ENCODE measurements at places on chromosomes 13 and 19. TPM values are rescaled to one million over a fixed set of nuclear protein-coding genes. Genes with fewer than 3 reads are reported as not detected.

- H3K36me3 ChIP-seq, result no peaks in the 10 kb centered on the region
- H3K4me3 ChIP-seq, result no peak overlapping the region
- H3K27ac ChIP-seq, result no peak overlapping the region
- H3K4me1 ChIP-seq, result no peaks in the 10 kb centered on the region
- no peaks in the 10 kb centered on the region for H3K27me3 ChIP-seq
- DNase-seq, result no peak
Measured at GRCh38 chr13:30523211-30523610, 57.5 kb upstream of the HMGB1 start.

DNA sequence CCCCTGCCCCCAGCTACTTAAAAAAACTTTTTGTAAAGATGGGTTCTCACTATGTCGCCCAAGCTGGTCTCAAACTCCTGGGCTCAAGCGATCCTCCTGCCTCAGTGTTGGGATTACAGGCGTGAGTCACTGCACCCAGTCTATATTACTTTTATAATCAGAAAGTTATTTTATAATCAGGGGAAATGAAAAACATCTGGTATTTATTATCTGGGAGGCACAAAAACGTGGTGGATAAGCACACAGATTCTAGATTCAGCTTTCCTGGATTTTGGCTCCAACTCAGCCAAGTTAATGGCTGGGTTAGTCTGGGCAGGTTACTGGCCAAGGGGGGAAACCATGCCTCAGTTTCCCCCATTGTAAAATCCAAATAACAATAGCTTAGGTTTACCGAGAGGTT, 24.7 kb downstream of the KEAP1 start:
- no peaks in the 10 kb centered on the region for H3K36me3 ChIP-seq
- no peak overlapping the region for H3K27ac ChIP-seq
- H3K4me3 ChIP-seq, result peak overlapping the region; percentile 41

GRCh38 chr13:67273001-67273400, 42.9 kb upstream of the PCDH9 start:
- H3K27me3 ChIP-seq, result no peaks in the 10 kb centered on the region
- DNase-seq, result no peak

- no peaks in the 10 kb centered on the region for H3K36me3 ChIP-seq
- H3K4me1 ChIP-seq, result no peaks in the 10 kb centered on the region
- DNase-seq, result no peak
- H3K27ac ChIP-seq, result no peak overlapping the region
- no peak overlapping the region for H3K4me3 ChIP-seq
- no peaks in the 10 kb centered on the region for H3K27me3 ChIP-seq
Measured at GRCh38 chr13:23766939-23767338, 122.3 kb downstream of the MIPEP start.

- no peak for DNase-seq
- no peaks in the 10 kb centered on the region for H3K36me3 ChIP-seq
- H3K4me3 ChIP-seq, result no peak overlapping the region
- peaks cover 26% of the 10 kb centered on the region for H3K27me3 ChIP-seq
- H3K4me1 ChIP-seq, result no peaks in the 10 kb centered on the region
Measured at GRCh38 chr13:51154029-51154555, 43.0 kb upstream of the C13orf42 start.

GRCh38 chr13:111491021-111491420, 170.6 kb downstream of the TEX29 start:
- no peaks in the 10 kb centered on the region for H3K36me3 ChIP-seq
- no peak overlapping the region for H3K4me3 ChIP-seq
- H3K27ac ChIP-seq, result no peak overlapping the region
- DNase-seq, result no peak

GRCh38 chr19:30579419-30579818, 207.2 kb downstream of the ZNF536 start:
- H3K36me3 ChIP-seq, result no peaks in the 10 kb centered on the region
- no peak overlapping the region for H3K27ac ChIP-seq
- H3K4me3 ChIP-seq, result no peak overlapping the region

- H3K27me3 ChIP-seq, result no peaks in the 10 kb centered on the region
- no peaks in the 10 kb centered on the region for H3K36me3 ChIP-seq
- no peak overlapping the region for H3K4me3 ChIP-seq
- H3K27ac ChIP-seq, result no peak overlapping the region
Measured at GRCh38 chr13:78827471-78827870, 168.5 kb upstream of the OBI1 start.

- no peaks in the 10 kb centered on the region for H3K4me1 ChIP-seq
- no peak for DNase-seq
- H3K36me3 ChIP-seq, result no peaks in the 10 kb centered on the region
- no peak overlapping the region for H3K27ac ChIP-seq
- no peaks in the 10 kb centered on the region for H3K27me3 ChIP-seq
Measured at GRCh38 chr13:78841358-78841963, 182.5 kb upstream of the OBI1 start.

- H3K27ac ChIP-seq, result no peak overlapping the region
- no peaks in the 10 kb centered on the region for H3K36me3 ChIP-seq
- no peak overlapping the region for H3K4me3 ChIP-seq
- H3K27me3 ChIP-seq, result peaks cover 53% of the 10 kb centered on the region
- H3K4me1 ChIP-seq, result no peaks in the 10 kb centered on the region
- no peak for DNase-seq
Measured at GRCh38 chr19:50693064-50693975, 26.3 kb downstream of the SHANK1 start.

DNA sequence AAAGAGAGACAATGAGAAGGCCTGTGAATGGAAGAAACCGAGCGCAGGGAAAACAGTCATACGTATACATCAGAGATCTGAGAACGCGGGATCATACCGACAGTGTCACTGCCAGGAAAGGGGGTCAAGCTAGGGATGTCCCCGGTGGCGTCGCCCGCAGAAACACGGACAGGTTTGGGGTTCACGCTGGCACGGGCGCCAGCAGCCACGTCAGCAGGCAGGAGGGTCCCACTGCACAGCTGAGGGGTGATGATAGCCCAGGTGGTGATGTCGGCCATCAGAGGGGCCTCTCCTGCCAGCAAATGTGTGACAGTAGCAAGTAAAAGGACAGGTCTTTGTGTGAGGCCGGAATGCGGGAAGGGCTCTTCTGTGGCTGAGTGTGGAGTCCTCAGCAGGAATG, 3.4 kb upstream of the ZNF229 start:
- DNase-seq, result no peak
- H3K4me3 ChIP-seq, result no peak overlapping the region
- peaks cover 15% of the 10 kb centered on the region for H3K4me1 ChIP-seq
- H3K27ac ChIP-seq, result no peak overlapping the region
- peaks cover 58% of the 10 kb centered on the region for H3K27me3 ChIP-seq

GRCh38 chr19:34317311-34317927, 47.6 kb upstream of the GPI start:
- H3K36me3 ChIP-seq, result 0 out of 2 replicates have a peak, but pooled peaks cover 7% of the 10 kb centered on the region
- no peak overlapping the region for H3K4me3 ChIP-seq
- peak overlapping the region; percentile 91 for H3K27ac ChIP-seq
- peaks cover 52% of the 10 kb centered on the region for H3K4me1 ChIP-seq

DNA sequence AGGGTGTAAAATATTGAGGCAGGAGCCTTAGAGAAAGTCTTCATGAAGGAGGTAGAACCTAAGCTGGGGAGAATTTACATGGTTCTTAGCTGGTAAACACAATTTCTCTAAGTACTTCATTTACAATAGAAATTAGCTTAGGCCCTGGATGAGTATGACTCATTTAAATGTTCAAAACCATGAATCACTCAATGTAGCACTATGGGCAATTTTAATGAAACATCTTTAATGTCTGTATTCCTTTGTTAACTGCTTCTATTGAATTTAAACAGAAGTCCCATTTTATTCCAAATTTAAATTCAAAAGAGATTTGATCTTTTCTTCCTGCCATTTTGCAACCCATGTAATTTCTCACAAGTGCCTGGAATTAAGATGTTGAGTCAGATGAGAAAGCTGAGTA, 252.1 kb downstream of the RFC3 start:
- no peak overlapping the region for H3K4me3 ChIP-seq
- no peaks in the 10 kb centered on the region for H3K27me3 ChIP-seq
- no peaks in the 10 kb centered on the region for H3K36me3 ChIP-seq
- no peak for DNase-seq
- H3K27ac ChIP-seq, result no peak overlapping the region

GRCh38 chr13:24250376-24251057, 58.9 kb upstream of the C1QTNF9 start:
- no peak for DNase-seq
- H3K4me1 ChIP-seq, result no peaks in the 10 kb centered on the region
- H3K27ac ChIP-seq, result no peak overlapping the region
- no peaks in the 10 kb centered on the region for H3K36me3 ChIP-seq

GRCh38 chr19:44741841-44742329, 6.6 kb upstream of the BCL3 start:
- DNase-seq, result peak; percentile 97
- no peaks in the 10 kb centered on the region for H3K27me3 ChIP-seq
- H3K4me3 ChIP-seq, result peak overlapping the region; percentile 44

GRCh38 chr13:33711436-33711835, 106.5 kb upstream of the RFC3 start:
- H3K36me3 ChIP-seq, result no peaks in the 10 kb centered on the region

- DNase-seq, result no peak
- H3K36me3 ChIP-seq, result no peaks in the 10 kb centered on the region
- no peaks in the 10 kb centered on the region for H3K27me3 ChIP-seq
- no peak overlapping the region for H3K27ac ChIP-seq
- no peaks in the 10 kb centered on the region for H3K4me1 ChIP-seq
- no peak overlapping the region for H3K4me3 ChIP-seq
Measured at GRCh38 chr13:92947770-92948434, 278.7 kb upstream of the GPC6 start.

DNA sequence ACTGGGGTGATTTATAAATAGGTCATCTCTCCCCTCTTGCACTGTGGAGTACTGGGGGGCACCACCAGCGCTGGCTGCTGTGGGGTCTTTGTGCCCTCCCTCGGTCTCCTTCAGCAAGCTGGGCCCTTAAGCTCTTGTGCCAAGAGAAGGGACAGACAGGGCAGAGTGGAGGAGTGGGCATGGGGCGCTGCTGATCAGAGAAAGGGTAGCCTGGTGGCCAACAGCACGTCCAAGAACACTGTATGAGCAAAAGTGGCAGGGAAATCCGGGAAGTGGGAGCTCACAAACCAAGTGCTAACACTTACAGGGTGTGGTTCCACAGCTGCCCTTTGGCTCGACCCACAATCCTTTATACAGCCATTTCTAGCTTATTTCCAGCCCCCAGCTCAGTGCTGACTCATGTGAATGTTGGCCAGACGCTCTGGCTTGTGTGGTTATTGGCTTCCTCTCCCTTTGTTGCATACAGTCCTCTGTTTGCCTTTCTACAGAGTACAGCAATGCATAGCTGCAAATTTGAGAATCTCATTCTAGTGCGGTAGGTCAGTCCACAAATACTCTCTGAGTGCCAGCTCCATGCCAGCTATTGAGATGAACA, 298.8 kb downstream of the SHISA2 start:
- no peaks in the 10 kb centered on the region for H3K36me3 ChIP-seq
- no peaks in the 10 kb centered on the region for H3K4me1 ChIP-seq
- no peak overlapping the region for H3K27ac ChIP-seq

- H3K36me3 ChIP-seq, result no peaks in the 10 kb centered on the region
- H3K4me3 ChIP-seq, result no peak overlapping the region
- H3K27ac ChIP-seq, result peak overlapping the region; percentile 65
- no peaks in the 10 kb centered on the region for H3K27me3 ChIP-seq
- peak; percentile 78 for DNase-seq
Measured at GRCh38 chr19:16446724-16447368, 24.9 kb downstream of the EPS15L1 start.

DNA sequence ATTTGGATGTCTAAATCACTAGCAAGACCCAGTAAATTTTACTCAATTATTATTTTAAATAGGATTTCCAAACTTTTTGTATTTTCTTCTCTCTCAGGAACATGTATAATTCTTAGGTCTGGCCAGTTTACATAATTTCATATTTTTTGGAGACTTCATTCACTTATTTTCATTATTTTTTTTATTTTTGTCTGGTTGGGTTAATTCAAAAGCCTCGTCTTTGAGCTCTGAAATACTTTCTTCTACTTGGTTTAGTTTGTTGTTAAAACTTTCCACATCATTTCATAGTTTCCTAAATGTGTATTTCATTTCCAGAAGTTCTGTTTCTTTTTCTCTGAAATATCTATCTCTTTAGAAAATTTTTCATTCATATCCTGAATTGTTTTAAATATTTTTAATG, 322.9 kb upstream of the SPRY2 start:
- no peaks in the 10 kb centered on the region for H3K36me3 ChIP-seq
- no peaks in the 10 kb centered on the region for H3K27me3 ChIP-seq
- H3K4me3 ChIP-seq, result no peak overlapping the region
- H3K27ac ChIP-seq, result no peak overlapping the region
- no peaks in the 10 kb centered on the region for H3K4me1 ChIP-seq
- no peak for DNase-seq

DNA sequence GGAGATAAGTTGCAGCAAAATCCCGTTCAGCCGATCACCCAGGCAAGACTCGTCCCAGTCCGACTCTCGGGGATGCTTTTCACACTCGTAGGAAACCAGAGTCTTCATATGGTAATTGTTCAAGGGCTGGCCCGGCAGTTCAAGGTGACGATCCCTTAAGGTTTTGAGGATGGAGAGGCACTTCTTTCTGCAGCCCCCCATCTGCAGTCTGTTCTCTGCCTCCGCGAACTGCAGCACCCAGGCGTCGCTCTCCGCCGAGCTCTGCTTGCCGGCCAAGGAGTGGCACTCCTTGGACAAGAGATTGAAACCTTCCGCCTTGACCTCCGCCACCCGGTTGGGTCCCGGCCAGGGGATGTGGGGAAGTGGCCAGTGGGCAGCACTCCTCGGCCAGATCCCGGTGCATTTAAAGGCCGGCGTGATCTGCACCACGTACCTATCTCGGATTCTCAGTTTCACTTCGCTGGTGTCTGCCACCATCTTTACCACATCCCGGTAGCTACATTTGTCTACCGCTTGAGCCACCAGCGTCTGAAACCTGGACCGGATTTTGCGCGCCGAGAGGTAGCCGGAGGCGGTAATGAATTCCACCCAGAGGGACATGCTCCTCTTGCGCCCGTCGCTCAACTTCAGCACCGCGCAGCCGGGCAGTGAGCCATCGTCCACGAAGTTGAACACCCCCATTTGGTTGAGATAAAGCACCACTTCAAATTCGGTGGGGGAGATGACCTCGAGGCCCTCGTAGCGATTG, 1.1 kb downstream of the MAB21L1 start:
- no peak overlapping the region for H3K4me3 ChIP-seq
- H3K4me1 ChIP-seq, result no peaks in the 10 kb centered on the region
- no peak overlapping the region for H3K27ac ChIP-seq
- H3K27me3 ChIP-seq, result no peaks in the 10 kb centered on the region
- H3K36me3 ChIP-seq, result no peaks in the 10 kb centered on the region
- DNase-seq, result no peak

Gene MARCHF2
- total RNA-seq, result 25.2 TPM

Gene SYNGR4
- 2.1 TPM for total RNA-seq

Gene NCR1
- total RNA-seq, result not detected

Gene RAB3A
- 4.0 TPM for total RNA-seq

Gene TNNT1
- 228 TPM for total RNA-seq

Gene ZNF575
- total RNA-seq, result 5.2 TPM
